ENCODE measurements at places on chromosomes 4 and X.

DNA sequence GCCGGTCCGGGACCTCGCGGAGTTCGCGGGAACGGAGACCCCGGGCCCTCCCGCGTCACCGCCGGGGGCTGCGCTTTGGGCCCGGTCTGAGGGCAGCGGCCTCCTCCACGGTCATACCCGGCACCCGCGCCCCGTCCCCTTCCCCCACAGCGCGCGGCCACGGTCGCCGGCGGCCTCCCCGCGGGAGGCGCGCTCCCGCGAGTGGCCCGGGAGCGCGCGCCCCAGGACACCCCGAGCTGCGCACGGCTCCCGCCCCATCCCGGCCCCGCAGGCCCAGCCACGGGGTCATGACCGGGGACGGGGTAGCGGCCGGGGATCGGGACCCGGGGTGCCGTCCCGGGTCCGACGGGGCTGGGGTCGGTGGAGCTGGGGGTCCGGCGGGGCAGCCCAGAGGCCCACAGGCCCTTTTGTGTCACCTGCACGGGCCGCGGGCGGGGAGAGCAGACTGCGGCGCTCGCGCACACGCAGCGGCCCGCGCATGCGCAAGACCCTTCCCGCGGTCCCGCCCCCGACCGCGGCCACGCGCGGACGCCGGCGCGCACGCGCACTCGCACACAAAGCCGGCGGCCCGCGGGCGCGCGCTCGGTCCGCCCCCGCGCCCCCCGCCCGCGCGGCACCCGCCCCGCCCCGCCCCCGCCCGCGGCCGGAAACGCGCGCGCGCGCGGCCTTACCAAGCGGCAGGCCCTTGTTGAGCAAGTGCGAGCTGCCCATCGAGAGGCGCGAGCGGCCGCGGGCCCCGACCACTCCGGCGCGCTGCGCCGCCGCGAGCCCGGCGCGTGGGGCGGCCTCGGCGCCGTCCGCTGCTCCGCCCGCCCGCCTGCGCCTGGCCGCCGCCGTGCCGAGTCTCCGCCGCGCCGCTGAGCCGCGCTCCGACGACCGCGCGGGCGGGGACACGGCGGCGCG is at the start of gene CTBP1:
Gene CTBP1 (minus strand): TSS at position 886 of the 903 bp plus-strand sequence. CDS start 7,799 bp downstream, outside the sequence.
- peak; percentile 72 for DNase-seq

GRCh38 chr4:123995936-123996335 is 599.3 kb downstream of the SPRY1 start:
- no peak for DNase-seq

DNA sequence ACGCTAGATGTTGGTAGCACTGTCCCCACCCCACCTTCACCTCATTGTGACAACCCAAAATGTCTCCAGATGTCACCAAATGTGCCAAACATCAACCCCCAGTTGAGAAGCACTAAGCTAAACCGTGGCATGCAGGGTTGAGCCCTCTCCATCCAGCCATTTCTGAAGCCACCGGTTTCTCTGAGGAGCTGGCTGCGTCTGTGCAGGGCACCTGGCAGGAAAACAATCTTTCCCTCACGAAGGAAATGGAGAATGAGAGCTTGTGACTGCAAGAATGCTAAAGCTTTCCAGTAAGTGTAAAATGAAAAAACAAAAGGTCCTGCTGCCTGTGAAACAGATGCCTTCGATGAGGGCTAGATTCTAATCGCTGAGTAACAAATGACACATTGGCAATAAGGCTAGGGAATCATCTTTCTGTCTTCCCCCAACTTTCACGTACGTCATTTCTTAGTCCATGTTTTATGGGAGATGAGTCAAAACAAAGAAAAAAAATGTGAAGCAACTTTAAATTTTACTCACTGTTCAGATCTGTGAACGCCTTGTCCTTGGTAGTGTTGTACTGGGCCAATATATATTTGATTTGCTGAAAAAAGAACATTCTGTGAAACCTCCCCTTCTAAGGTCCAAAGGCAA is 59.9 kb downstream of the PROM1 start:
- no peak for DNase-seq

- no peak for DNase-seq
Measured at GRCh38 chrX:121639781-121640180, 592.4 kb downstream of the GLUD2 start.

DNA sequence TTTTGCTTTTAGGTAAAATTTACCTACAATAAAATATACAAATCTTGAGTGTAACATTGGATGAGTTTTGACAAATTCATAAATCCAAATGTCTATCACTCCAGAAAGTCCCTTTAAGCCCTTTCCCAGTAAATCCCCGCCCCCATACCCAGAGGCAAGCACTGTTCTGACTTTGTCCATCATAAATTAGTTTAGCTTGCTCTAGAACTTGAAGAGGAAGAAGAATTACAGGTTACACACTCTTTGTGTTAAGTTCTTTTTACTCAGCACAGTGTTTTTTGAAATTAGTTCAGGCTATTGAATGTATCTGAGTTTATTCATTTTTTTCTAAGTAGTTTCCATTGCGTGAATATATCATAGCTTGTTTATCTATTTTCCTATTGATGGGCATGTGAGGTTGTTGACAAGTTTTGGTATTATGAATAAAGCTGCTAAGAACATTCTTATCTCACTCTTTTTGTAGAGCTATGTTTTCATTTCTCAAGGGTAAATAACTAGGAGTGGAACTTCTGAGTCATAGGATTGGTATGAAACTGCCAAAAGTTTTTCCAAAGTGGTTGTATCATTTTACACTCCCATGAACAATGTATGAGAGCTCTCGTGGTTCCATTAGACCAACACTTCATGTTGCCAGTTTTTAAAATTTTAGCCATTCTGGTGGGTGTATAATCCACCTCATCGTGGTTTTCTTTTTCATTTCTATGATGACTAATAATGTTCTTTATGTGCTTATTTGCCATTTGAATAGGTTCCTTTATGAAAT is 22.4 kb upstream of the HPSE start:
- no peak for DNase-seq

- no peak for DNase-seq
Measured at GRCh38 chr4:24067367-24068193, 177.7 kb upstream of the PPARGC1A start.

- DNase-seq = no peak
Measured at GRCh38 chr4:38243388-38244053, 283.3 kb downstream of the PTTG2 start.

DNA sequence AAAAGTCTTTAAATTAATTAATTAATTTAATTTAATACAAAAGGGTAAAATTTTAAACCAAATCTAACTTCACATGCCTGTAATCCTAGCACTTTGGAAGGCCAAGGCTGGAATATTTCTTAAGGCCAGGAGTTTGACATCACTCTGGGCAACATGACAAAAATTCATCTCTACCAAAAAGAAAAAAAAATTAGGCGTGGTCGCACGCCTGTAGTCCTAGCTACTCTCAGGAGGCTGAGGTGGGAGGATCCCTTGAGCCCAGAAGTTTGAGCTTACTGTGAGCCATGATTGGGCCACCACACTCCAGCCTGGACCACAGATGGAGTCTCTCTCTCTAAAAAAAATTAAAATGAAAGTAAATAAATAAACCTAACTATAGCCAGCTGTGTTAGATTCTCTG is 39.2 kb upstream of the ANTXR2 start:
- no peak for DNase-seq

DNA sequence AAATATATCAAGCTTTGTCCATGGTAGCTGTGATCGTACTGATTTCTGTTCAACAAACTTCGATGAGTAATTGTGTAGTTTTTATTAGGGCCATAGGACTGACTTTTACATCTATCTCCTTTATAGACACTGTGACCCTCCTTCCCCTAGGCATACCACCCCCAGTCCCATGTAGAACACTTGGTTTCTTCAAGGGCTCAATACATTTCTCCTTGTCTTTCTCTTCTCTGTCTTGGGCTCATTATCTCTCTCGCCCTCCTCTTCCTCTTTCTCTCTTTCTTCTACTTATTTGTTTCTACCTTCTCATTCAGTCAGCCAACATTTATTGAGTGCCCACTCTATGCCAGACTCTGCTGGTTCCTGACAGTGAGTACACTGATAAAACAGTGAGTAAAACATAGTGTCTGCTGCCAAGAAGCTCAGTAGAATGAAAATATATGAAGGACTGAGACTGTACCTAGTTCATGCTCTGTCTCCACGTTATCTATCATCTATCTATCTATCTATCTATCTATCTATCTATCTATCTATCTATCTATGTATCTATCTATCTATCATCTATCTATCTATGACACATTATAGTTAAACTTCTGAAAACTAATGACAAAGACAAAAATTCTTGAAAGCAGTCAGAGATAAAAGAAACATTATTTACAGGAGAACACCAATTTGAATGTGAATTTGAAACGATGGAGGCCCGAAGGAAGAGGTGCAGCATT is 122.8 kb downstream of the RBMX2 start:
- DNase-seq = no peak

- no peak for DNase-seq
Measured at GRCh38 chrX:153921070-153921469, 5.0 kb downstream of the ARHGAP4 start.

GRCh38 chr4:124019749-124020549 is 623.4 kb downstream of the SPRY1 start:
- DNase-seq = no peak

GRCh38 chrX:140701480-140701879 is 8.1 kb upstream of the LINC00632 start:
- no peak for DNase-seq

DNA sequence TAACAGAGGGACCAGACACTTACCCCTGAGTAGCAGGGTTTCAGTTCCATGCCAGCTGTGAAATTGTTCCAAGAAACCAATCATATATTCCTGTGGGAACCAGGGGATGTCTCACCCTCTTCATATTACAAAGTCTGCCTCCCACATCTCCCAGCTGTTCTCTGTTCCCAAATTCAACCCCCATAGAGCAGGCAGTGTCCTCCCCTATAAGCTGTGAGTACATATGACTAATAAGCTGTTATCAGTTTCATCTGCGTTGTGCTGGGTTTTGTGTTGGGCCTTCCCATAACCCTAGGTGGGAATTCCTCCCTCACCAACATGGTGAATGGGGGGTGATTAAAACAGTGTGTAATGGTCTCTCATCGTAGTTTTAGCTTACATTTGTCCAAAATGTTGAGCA is 41.0 kb downstream of the CEP44 start:
- DNase-seq = no peak
